NCI-H187 treated with DMSO at 0.1 percent for 48 hours (cell line): ENCODE measurements at places on chromosomes 3 and 15.

DNA sequence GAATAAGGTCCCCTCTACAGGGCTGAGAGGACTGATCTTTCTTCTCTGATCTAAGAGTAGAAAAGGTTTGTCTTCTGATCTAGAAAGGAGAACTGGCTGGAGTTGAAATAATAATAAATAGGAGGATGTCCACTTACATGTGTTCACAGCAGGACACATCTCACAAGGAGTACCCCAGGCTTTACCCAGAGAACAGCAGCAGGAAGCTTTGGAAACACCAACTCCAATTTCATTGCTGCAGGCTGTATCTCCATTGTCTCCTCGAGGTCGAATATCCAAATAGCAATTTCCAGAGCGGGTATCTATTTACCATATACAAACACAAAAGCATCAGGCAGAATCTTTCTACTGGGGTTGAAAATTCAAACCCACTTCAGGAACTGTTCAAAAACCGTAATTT lies 136.6 kb downstream of the DUT start:
- no peak for DNase-seq

DNA sequence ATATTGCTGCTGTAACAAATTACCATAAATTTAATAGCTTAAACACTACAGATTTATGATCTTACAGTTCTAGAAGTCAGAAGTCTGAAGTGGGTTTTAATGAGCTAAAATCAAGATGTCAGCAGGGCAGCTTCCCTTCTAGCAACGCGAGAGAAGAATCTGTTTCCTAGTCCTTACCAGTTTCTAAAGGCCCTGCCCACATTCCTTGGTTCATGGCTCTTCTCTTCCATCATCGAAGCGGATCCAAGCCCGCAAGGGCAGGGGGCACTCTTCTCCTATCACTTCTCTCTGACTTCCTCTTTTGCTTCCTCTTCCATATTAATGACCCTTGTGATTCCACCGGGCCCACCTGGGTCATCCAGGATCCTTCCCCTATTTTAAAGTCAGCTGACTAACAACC lies 16.1 kb downstream of the MINDY4B start:
- no peak for DNase-seq

DNA sequence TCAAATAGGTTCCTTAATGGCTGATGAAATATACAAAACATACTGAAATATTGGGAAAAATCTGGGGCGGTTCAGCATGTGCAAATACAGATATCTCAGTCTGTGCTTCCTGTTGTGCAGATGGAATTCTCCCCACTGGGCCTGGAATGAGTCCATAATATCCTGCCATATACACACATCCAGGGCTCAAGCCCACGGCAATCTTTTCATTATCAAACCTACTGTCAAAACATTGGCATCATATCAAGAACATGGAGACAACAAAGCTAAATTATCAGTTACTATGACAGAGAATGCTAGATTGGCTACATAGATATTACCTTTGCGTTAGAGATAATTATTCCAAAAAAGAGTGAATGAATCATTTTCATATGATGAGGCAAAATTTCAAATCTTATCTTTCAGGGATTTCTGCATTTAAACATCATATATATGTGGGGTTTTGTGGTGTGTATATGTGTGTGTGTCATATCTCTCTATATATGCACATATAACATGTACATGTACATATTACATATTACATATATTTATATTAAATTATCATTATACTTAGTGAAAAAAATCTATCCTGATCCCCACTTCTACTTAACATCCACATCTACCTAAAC lies 713.3 kb downstream of the GBE1 start:
- DNase-seq: no peak

DNA sequence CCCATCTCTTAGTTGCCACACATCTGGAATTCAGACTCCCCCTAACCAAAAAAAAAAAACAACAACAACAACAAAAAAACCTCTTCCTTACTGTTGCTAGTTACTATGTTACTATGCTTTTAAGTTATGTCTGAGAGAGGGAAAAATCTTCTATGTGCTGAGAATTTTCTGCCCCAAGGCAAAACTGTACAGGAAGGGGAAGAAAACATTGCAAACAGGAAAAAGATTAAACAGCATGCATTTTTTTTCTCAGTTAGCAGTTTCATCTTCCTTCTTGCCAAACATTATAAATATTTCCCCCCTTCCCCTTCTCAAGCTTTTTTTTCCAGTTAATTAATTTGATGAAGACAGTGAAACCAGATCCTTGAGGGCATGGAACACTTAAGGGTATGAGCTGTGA lies 1.1 kb upstream of the CD200R1 start:
- no peak for DNase-seq

DNA sequence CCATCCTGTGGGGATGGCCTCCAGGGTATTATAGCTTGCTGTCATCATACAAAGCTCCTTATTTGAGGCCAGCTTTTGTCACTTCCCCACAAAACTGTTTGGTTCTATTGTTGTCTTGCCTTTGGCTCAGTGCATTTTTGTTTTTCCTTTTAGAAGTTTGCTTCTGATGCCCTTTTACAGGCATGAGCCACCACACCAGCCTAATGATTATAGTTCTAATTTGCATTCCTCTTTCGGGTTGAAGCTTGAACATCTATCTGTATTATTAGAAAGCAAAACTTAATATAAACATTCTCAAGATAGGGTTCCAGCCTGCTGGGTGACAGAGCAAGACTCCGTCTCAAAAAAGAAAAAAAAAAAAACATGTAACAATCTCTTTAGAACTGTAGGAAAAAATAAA lies 39.8 kb downstream of the SMARCC1 start:
- no peak for DNase-seq

DNA sequence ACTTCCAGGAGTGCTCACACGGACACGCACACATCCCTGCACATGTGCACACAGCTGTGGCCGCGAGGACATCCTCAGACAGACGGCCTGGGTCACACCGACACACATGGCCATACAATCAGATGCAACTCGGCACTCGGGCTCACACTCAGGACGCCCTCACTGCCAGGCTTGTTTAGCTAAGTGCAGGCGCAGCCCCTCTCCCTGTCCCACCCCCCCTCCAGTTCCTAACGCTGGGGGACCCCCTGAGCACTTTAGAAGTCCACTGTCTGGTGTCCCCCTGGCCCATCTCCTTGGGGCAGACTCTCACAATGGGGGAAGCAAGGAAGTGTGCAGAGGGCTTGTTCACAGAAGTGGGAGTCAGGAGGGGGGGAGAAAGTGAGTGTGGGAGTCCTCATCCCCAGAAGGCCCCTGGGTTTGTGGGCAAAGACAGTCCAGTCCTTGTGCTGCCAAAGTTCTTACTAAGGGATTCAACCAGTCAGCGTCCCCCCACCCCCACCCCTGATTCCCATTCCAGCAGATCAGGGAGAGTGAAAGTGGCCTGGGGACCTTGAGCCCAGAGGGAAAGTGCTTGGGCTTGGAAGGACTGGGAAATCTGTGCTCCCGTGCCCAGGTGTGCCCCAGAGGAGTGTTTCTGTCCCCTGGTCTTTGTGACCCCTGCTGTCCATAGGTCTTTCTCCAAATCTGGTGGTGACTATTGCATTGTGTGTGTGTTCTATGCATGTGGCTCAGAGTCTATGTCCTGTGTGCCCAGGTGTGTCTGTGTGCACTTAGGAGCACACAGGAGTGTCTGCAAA lies 767 bp upstream of the GATA2 start:
- no peak for DNase-seq

DNA sequence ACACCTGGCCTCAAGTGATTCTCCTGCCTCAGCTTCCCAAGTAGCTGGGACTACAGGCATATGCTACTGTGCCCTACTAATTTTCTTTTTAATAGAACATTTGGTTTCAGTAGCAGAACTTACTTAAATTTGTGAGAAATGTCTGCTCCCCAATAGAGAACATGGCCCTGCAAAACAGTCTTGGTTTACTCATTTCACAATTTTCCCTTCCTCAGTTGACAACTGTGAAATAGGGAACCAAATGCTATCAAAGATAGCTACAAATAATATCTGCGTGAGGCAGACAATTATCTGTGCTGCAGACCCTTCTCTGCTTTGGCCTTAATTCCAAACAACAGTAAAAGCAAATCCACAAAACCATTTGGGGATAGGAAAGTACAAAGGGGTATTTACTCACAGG lies 22.6 kb downstream of the METTL6 start:
- no peak for DNase-seq

- DNase-seq: no peak
These were observed 90.8 kb upstream of the TNFAIP8L3 start for GRCh38 chr15:51185213-51186159.

- no peak for DNase-seq
These were observed 16.7 kb downstream of the AP3S2 start for GRCh38 chr15:89877083-89877425.

- DNase-seq: no peak
These were observed 573.8 kb upstream of the NAALADL2 start for GRCh38 chr3:174285242-174285864.

GRCh38 chr15:68808770-68809169 lies 11.9 kb downstream of the ANP32A start:
- DNase-seq: no peak

GRCh38 chr15:98948941-98949340 lies 58.7 kb downstream of the PGPEP1L start:
- DNase-seq: no peak

DNA sequence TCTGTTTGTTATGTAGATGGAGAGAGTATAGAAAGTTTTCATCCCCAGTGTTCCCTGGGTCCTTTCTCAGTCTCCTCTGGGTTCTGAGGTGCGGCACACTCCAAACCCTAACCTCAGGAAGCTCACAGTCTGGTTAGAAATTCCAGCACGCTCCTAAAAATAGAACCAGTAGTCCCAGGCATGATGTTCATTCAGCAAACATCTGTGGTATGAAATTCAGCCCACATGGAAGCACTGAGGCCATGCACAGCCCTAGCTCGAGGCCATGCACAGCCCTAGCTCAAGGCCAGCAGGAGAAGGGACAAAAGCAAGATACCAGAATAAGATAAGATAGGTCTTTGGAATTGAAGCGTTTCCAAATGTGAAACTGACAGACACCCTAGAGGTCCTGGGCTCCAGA lies 82.3 kb upstream of the OXTR start:
- no peak for DNase-seq

DNA sequence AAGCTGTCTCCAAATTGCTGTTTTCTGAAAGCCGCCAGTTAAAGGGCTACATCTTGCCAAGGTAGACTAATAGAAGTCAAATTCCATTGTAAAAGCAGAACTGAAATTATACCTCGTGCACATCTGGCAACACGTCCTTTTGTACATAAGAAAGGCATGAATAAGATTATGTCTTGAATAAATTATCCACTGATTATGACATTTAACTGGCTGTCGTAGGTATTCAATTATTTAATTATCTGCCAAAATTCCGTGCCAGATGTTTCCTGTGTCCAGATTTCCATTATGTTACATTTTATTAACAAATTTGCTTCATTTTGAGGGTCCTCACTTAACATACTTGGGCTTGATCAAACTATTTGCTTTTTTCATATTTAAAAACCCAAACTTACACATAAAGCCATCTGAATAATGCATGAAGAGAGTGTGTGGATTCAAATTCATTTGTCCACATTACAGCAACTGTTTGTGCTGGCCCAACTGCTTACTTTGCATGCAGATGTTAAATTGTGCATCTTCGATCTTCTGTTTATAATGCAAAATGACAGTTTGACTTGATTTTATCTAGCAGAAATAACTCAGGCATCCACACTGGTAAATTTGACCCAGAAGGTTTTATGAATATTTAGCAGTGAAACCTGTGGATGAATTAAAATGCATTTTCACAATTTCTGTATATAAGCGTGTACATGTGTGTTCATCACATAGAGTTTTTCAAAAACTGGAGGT lies 701.5 kb downstream of the ZNF385D start:
- DNase-seq: no peak

DNA sequence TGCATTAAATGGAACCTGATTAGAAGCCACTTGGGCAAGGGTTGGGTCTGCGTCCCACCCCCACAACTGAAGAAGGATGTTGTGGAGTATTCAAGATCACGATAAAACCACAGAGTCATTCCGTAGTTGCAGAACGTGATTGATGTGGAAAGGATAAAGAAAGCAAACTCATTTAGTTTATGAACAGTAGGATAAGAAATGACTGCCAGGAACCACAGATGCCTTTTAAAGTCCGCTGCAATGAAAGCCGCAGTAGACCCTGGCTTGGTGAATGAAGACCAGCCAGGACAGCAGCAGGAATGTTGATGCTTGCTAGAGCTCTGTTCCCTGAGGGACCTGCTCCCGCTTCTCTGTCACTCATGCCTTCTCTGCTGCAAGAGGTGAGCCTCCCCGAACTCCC lies 111.5 kb downstream of the GABRG3 start:
- DNase-seq: no peak

DNA sequence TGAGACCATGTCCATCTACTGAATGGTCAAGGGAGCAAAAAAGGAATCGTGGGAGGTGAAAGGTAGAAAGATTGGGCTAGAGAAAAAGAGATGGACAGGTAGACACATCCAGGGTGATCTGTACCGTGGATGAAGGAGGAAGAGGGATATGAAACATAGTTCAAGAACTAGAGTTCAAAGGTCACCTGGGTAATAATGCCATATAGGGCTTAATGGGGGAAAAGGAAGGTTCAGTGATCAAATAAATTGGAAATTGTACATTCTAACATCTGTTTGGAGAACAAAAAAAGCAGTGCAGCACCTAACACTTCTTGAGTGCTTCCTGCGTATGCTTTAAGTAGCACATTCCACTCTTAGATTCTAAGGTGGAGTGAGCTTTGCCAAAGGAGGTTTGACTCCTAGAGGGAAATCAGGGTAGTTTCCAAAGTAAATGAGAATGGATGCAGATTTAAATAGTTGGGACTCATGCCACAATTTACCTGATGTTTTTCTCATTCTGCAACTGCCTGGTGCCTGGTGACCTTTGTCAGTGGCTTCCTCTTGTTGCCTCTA lies 46.6 kb downstream of the MITF start:
- DNase-seq: no peak

DNA sequence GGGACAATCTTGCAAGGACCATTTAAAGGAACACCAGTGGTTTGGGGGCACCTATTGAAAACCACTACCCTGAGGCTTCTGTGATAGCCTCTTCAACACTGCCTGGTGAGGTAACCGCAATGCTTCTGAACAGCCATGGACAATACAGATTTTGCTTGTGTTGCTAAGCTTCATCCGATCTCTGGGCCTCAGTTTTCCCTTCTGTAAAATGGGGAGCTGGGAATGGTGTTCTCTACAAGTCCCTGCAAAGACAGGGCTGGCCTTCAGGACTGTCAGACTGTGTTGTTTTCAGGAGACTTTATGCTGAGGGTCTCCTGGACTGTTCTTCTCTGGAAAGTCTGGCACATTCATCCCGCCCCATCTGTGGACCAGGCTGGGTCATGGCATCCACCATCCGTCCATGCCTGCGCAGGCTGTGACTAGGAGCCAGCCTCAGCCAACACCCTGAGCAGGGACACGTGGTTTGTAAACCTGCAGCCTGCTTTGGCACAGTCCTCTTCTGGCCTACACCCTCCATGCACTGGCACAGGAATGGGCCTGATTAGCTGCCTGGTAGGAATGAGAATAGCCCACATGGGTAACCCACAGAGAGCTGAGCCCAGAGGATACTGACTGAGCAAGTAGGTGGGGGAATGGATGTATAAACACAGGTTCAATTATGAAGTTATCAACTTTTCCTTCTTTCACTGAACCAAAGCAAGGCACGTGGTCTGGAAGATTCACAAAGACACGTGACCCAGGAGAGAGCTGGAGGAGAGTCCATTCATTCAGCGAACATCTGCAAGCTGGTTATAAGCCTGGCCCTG lies 55.3 kb downstream of the ROPN1B start:
- no peak for DNase-seq

- no peak for DNase-seq
These were observed 42.1 kb upstream of the CTDSPL start for GRCh38 chr3:37819591-37819990.
